ENCODE measurements at places on chromosomes 13 and 19.

DNA sequence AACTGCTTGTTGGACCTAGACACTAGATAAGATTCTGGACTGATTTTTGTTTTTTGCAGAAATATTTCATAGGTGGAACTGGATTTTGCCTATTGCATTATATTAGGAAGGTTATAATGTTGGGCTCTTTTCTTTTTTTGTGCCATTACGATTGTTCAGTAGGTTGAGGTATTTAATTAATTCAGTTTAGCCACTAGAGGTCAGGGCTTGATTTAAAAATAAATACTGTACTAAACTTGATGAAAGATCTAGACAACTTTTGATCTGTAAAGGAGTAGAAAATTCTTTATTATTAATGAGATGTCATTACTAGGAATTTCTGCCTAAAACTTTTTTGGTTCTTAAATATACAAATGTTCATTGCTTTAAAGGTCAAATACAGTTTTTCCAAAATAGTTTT is 15.2 kb upstream of the SUPT20H start:
- DNase-seq = no peak

GRCh38 chr13:73413656-73414055 is 354.9 kb downstream of the KLF5 start:
- no peak for DNase-seq

DNA sequence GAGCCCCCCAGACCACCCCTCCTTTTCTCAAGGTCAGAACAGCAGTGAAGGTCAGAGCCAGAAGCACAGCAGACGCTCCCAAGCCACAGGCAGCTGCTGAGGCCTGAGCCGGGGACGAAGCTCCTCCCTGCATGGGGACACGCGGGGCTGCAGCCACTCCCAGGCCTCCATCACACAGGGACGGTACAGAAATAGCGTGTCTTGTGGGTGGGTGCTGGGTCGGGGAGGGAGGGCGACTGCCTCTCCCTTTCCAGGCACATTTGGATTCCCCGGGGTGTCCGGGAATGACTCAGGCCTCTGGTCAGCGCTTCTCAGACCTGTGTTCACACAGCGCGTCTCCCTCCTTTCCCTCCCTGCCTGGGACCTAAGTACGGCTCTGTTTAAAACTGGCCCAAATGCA is 33.2 kb downstream of the RASA3 start:
- peak; percentile 100 for DNase-seq

DNA sequence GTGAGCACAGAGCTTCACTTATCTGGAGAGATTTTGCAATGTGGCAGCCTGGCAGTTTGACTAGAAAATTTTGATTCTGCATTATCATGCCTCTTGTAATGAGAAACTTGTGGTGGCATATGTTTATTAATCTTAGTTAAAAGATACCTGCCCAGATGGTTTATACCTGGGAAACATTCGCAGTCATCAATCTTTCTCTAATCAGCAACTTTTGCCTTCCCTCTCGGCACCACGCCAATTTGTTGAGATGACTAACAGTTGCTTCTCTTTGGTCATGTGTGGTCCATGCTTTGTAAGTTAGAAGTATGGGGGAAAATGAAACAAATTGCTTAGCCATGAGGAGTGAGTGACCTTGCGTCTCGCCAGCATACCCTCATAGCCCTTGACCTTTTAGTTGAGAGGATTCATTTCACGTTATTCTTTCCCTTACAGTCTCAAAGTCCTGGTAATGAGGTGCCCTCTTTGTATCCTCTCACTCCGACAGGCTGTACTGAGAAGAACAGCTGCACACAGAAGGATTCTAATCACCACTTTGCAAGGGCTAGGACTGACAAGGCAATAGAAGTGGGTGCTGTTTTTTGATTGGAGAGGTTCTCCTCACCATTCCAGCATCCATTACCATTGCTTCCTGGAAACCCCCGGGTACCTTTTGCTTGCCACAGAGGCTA is 201.4 kb downstream of the OXGR1 start:
- DNase-seq = no peak

DNA sequence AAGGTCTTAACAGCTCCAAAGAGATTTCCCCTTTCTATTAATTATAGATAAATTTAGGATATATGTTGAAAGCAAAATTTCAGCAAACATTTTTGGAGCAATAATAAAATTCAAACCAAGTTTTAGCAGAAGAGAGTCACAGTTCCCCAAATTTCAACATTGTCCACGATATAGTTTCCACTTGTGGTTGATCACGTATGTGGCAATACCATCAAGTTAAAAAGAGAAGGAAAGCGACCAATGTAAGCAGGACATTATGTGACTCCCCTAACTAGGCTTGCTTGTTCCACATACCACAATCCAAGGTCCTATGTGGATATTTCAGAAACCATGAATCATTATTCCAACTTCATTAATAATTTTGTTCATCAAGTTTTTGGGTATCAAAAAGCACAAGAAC is 52.8 kb downstream of the ELF1 start:
- DNase-seq = no peak

GRCh38 chr13:52999093-52999696 is 29.4 kb upstream of the OLFM4 start:
- no peak for DNase-seq

GRCh38 chr19:18939922-18940768 is 872 bp downstream of the HOMER3 start:
- peak; percentile 88 for DNase-seq

DNA sequence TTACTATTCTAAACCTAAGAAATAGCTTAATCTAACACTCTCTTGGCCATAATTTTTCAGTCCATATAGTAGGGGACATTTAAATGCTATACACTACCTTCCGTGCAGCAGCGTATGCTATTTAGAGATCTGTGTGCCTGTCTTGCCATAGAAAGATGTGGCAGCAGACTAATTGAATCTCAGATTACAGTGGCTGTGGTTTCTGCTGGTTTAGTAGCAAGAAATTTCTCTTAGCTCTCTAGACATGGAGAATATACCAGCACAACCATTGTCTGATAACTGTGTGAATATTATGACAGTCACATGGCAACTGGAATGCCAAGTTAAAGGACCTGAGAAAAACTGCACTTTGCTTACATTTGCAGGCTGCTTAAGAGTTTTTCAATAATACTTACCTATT is 672.4 kb upstream of the MIR17HG start:
- no peak for DNase-seq

DNA sequence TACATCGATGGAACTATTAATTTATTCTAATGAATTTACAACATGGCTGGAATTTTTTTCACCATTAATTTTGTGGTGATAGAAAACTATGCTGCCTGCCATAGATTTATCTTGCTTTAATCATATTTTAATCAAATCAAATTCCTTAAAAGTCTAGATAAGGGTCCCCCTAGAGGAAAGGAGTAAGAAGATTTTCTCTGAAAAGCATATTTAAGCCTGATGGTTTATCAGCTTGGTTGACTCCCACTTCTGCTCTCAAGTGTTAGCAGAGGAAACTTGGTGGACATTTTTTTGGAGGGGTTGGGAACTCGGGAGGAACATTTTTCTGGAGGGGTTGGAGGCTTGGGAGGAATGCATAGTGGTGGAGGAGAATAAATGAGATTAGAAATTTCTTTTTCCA is 253.3 kb downstream of the KCNRG start:
- DNase-seq = no peak

DNA sequence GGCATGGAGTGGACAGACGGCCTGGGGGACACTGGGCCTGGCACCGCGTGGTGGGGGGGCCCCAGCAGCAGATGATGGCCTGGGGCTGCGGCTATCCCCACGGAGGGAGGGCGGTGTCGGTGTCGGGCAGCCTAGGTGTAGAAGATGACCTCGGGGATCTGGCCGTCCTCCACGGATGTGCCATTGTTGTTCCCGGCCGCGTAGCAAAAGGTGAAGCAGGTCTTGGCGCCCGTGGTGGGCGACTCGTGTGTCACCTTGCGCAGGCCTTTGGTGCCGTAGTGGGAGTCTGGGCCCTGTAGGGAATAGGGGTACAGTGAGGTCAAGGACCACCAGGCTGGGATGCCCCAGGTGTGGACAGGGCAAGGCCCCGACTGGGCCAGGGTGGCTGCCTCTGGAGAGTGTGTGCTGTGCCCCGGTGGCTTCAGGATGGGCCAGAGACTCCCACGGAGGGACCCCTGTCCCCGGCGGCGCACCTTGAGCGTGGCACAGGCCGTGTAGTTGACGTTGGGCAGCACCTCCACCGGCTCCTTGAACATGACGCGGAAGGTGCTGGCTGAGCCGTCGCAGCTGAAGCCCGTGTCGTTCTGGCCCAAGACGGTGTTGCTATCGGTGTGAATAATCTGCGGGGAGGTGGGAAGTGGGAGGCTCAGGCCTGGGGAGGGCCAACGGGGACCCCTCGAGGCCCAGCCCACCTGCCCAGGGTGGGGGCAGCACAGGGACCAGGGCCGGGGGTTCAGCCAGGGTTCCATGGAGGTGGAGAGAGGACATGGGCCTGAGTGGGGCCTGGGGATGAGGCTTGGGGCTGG is 29.0 kb downstream of the BTBD2 start:
- DNase-seq = no peak

GRCh38 chr13:112688560-112689302 is 1.1 kb upstream of the ATP11A start:
- DNase-seq = no peak

GRCh38 chr19:19259741-19260140 is 13.4 kb downstream of the TM6SF2 start:
- DNase-seq = peak; percentile 91

DNA sequence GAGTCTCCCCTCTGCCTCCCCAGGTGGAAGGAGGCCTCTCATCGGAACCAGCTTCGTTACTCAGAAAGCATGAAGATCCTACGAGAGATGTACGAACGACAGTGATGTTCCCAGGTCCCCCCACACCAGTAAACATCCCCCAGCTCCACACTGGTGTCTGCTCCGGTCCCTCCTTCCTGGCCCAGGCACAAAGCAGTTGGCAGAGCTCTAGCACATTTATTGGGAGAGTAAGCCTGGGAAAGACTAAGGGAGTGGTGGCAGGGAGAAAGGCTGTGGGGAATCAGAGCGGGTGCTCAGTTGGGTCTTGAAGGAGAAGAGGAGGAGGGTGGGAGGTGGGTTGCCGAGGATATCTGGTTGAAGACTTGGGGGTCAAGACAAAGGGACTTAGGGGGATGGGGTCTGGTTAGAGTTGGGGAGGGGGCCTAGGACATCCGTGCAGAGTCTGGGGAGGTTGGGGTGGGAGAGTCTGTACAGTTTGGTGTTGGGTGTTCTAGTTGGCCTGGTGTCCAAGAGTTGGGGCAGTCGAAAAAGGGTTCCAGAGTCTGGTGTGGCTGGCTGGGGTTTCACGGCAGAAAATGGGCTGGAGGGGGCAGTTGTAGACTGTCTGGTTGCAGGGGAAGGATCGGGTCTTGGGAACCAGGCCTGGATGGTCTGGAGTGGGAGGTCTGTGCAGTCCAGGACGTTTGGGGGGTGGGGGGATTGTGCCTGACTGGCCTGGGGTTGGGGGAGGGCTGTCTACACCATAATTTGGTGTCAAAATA is 2.3 kb downstream of the HSPB6 start:
- no peak for DNase-seq

All from H54 (cell line).